Kidney (tissue), 22 donors: ENCODE measurements at places on chromosomes 12 and 14. TPM values are rescaled to one million over a fixed set of nuclear protein-coding genes. Genes with fewer than 3 reads are reported as not detected.

DNA sequence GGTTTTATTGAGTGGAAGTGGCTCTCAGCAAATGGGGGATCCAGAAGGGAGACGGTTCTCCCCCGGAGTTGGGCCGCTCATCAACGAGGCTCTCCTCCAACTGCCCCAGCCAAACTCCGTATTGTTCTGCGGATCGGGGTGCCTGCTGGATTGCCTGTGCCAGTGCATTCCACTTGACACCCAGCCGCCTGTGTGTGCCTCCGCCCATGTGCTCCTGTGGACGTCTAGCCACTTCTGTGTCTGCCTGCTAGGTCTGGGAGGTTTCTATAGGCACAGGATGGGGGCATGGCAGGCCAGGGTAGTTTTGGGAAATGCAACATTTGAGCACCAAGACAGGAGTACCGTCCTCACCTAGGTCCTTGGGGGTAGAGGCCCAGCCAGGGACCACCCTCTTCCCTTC, 225.7 kb upstream of the AMIGO2 start:
- H3K4me3 ChIP-seq, result no peak overlapping the region
- no peak for DNase-seq
- H3K36me3 ChIP-seq, result no peaks in the 10 kb centered on the region
- no peaks in the 10 kb centered on the region for H3K27me3 ChIP-seq
- H3K4me1 ChIP-seq, result no peaks in the 10 kb centered on the region

DNA sequence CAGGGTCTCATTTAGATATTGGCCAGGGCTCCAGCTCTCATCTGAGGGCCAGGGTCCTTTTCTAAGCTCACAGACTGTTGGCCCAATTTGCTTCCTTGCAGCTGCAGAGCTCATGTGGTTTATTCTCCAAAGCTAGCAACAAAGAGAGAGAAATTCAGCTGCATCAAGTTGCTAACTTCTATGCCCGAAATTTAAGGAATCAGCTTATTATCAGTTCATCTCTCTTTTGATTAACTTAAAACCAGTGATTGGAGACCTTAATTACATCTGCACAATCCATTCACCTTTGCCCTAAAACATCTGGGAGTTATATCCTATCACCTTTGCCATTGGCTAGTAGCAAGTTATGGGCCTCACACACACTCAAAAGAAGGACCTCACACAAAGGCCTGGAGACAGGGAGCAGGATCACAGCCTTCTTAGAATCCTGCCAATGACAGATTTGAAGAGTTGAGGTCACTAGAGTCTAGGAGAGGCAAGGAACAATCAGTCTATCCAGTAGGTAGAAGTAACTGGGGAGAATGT, 258.8 kb upstream of the GARIN6 start:
- H3K36me3 ChIP-seq, result no peaks in the 10 kb centered on the region
- no peak for DNase-seq
- no peaks in the 10 kb centered on the region for H3K4me1 ChIP-seq
- H3K27me3 ChIP-seq, result no peaks in the 10 kb centered on the region
- no peak overlapping the region for H3K4me3 ChIP-seq
- H3K27ac ChIP-seq, result no peak overlapping the region

DNA sequence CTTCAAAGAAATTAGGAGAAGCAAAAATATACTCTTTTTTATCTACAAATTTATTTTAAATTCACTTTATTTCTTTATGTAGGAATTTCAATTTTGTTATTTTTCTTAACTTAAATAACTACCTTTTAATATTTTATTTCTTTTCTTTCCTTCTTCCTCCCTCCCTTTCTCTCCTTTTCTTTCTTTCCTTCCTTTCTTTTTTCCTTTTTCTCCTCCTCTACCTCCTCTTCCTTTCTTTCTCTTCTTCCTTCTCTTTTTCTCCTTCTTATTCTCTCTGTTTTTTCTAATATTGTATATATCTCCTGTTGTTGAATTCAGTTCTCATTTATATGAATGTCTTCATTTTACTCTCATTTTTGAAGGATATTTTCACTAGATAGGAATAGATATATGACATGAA, 127.6 kb downstream of the MIPOL1 start:
- H3K4me1 ChIP-seq, result no peaks in the 10 kb centered on the region
- no peak overlapping the region for H3K4me3 ChIP-seq
- no peaks in the 10 kb centered on the region for H3K36me3 ChIP-seq
- no peak for DNase-seq

GRCh38 chr12:52573743-52574142, at the start of gene KRT74:
Gene KRT74, minus strand, starts transcription at chr12:52573843. Its CDS starts 66 bp downstream, at chr12:52573777.
- H3K4me1 ChIP-seq, result no peaks in the 10 kb centered on the region
- H3K4me3 ChIP-seq, result no peak within 1 kb of the TSS
- H3K27me3 ChIP-seq, result no peaks in the 10 kb centered on the region
- no peak within 1 kb of the TSS for H3K27ac ChIP-seq
- no peaks in the 10 kb centered on the region for H3K36me3 ChIP-seq

GRCh38 chr12:93714382-93714781, 37.2 kb downstream of the CRADD start:
- no peaks in the 10 kb centered on the region for H3K27me3 ChIP-seq
- peak overlapping the region; percentile 18 for H3K27ac ChIP-seq
- peaks cover 5% of the 10 kb centered on the region for H3K4me1 ChIP-seq
- DNase-seq, result no peak
- H3K36me3 ChIP-seq, result no peaks in the 10 kb centered on the region

GRCh38 chr14:89226801-89227495, 190.1 kb downstream of the FOXN3 start:
- no peaks in the 10 kb centered on the region for H3K36me3 ChIP-seq
- no peaks in the 10 kb centered on the region for H3K27me3 ChIP-seq
- no peaks in the 10 kb centered on the region for H3K4me1 ChIP-seq
- no peak overlapping the region for H3K4me3 ChIP-seq
- peak; percentile 32 for DNase-seq

DNA sequence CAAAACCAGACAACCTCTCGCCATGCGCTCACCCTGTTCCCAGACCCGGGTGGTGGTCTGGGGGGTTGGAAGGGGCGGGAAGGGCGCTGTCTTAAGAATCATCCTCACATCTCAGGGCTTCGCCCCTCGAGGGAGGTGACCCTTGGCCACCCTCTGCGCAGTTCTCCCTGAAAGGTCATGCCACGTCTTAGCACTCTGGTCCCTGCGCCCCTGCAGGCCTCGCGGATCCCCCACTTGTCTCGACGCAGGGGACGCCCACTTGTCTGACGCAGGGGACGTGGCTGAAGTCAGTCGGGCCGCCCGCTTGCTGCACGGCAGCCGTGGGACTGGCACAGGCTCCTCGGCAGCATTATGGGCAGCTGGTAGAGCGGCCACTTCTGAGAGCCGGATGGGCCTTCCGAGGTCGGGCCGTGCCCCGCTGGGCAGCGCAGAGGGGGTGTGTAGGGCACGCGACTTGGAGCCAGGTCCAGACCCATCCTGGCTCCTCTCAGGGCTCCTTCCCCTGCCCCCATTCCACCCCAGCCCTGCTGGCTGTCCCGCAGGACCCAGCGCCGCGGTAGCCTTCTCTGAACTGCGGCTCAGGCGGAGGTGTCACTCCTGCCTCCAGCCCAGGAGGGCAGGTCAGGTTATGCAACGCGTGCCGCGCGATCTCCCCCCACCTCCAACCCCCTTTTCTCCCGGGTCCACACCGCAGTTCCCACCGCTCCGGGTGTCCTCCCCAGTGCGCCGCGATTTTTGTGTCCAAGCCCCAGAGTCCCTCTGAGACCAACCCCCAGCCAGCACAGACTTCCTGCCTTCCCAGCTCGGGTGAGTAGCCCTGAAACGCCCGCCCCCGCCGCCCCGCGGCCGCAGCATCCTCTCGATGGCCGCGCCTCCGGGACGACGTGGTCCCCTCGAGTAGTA, 40.9 kb upstream of the CAPRIN2 start:
- H3K4me3 ChIP-seq, result peak overlapping the region; percentile 56
- no peaks in the 10 kb centered on the region for H3K4me1 ChIP-seq
- DNase-seq, result peak; percentile 90
- no peaks in the 10 kb centered on the region for H3K36me3 ChIP-seq
- no peaks in the 10 kb centered on the region for H3K27me3 ChIP-seq

DNA sequence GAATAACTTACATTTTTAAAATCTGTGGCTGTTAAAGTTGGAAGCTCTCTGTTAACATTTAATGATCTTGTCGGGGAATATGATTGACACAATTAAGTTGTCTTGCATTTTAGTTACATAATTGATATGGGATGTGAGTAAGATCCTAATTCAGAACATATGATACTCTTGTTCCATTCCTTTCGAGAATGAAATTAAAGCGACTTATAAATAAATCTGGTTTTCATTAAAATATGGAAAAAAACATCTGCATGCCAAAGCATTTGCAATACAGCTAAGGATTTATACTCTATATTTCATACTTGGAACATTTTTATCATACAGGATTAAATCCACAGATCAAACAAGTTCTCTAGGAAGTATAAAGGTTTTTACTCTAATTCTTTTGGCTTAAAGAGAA, 52.0 kb downstream of the SLC38A6 start:
- no peak for DNase-seq
- H3K27ac ChIP-seq, result no peak overlapping the region
- H3K36me3 ChIP-seq, result no peaks in the 10 kb centered on the region

DNA sequence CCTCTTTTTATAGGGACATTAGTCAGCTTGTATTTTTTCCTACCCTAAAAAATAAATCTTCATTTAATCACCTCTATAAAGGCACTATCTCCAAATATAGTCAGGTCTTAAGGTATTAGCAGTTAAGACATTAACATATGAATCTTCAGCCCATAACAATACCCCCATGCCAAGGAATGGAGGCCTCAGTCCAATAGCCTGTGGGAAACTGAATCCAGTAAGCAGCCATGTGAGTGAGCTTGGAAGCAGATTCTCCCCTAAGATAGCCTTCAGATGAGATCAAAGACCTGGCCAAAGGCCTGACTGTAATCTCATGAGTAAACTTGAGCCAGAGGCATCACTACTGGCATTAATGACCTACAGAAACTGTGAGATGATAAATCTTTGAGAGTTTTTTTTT, 232.1 kb upstream of the SYT10 start:
- no peaks in the 10 kb centered on the region for H3K4me1 ChIP-seq
- H3K4me3 ChIP-seq, result no peak overlapping the region
- H3K27me3 ChIP-seq, result no peaks in the 10 kb centered on the region
- H3K36me3 ChIP-seq, result no peaks in the 10 kb centered on the region
- no peak for DNase-seq
- no peak overlapping the region for H3K27ac ChIP-seq

DNA sequence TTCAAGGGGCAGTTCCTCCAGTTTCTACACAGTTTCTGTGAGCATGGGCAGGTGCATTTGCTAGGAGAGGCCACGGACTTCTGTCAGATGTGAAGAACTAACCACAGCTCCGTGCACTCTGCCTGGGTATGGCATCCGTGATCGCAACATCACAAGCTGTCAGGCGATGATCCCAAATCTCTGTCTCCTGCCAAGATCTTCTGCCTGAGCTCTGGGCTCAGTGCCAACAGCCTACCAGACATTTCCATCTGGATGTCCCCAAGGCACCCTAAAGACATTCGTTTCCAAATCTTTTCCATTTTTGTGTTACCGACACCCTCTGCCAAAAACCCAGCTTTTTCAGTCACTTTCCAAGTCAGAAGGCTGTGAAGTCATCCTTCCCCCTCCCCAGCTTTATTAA, 292.1 kb downstream of the GLT1D1 start:
- H3K27me3 ChIP-seq, result no peaks in the 10 kb centered on the region
- no peaks in the 10 kb centered on the region for H3K4me1 ChIP-seq
- no peaks in the 10 kb centered on the region for H3K36me3 ChIP-seq

SYNDIG1L gene
- polyA plus RNA-seq, result 0.47 TPM

RHEBL1 gene
- polyA plus RNA-seq, result 0.52 TPM

RASSF9 gene
- 1.0 TPM for polyA plus RNA-seq

GYS2 gene
- polyA plus RNA-seq, result not detected

VTI1B gene
- 211 TPM for polyA plus RNA-seq

LYZ gene
- polyA plus RNA-seq, result 7.1 TPM

SMOC1 gene
- polyA plus RNA-seq, result 1.2 TPM
